Fibroblast of gingiva (primary cell): ENCODE measurements at places on chromosomes 2 and 18.

DNA sequence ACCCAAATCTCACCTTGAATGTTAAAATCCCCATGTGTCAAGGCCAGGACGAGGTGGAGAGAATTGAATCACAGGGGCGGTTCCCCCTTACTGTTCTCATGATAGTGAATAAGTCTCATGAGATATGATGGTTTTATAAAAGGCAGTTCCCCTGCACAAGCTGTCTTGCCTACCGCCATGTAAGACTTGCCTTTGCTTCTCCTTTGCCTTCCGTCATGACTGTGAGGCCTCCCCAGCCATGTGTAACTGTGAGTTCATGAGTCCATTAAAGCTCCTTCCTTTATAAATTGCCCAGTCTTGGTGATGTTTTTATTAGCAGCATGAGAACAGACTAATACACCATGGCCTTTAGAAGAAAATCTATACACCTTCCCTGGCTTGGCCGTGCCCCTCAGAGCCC is 7.4 kb upstream of the MBP start:
- no peak for DNase-seq

DNA sequence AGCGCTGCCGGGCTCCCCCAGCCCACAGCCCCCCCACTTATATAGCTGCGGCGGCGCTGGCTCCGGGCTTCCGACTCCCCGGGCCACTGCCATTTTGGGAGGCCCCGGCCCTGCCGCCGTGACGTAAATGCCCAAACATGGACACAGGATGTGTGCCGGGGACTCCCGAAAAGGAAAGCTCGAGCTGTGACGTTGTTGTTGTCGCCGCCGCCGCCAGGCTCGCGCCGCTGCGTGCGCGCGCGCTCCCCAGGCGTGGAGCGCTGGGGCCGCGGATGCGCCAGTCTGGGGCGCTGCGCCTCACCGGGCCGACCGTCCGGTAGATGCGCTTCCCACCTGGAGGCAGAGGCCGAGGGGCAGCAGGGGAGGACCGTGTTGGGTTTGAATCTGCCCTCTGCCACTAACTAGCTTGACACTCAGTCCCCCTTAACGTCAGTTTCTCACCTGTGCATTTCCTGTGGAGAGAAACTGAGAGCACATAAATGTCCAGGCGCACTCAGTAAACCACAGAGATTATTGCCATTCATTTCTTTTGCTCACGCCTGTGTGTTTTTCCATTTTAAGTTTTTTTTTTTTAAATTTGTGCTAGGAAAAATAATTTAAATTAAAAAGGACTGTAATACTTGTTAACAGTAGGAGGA is at the start of gene EGR4:
Gene EGR4, minus strand, starts transcription at position 15 of the 638 bp plus-strand sequence. CDS start 231 bp downstream, outside the sequence.
- peak; percentile 55 for DNase-seq

- DNase-seq: peak; percentile 4
Measured at GRCh38 chr2:160651416-160652200, 158.0 kb upstream of the RBMS1 start.

- no peak for DNase-seq
Measured at GRCh38 chr2:136638193-136638592, 127.2 kb upstream of the THSD7B start.

GRCh38 chr2:233369897-233370685 is 15.8 kb downstream of the DGKD start:
- DNase-seq: no peak

GRCh38 chr2:225100856-225101294 is 58.6 kb upstream of the DOCK10 start:
- DNase-seq: peak; percentile 79
